NCI-H226 (cell line): ENCODE measurements at places on chromosomes 2 and 18.
A peak's percentile ranks its signal among the peaks of the same experiment; 100 is the strongest.

DNA sequence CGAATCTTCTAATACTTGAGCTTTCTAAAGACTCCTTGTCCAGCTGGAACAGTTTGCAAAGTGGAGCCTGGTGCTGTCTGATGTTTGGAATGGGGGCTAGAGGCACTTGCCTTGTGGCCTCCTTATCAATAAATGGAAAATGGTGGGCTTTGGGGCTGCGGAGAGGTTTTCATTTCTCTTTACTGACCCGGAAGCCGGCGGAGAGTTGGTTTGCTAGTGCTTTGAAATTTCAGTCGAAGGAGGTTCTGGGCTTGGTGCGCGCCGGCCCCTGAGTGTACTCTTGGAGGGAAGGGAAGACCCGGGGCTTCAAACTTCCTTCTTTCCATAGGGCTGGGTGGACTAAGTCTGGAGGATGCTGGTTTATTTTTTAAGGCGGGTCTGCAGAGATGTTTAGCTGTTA lies 714 bp downstream of the RPIA start:
- no peak for DNase-seq

DNA sequence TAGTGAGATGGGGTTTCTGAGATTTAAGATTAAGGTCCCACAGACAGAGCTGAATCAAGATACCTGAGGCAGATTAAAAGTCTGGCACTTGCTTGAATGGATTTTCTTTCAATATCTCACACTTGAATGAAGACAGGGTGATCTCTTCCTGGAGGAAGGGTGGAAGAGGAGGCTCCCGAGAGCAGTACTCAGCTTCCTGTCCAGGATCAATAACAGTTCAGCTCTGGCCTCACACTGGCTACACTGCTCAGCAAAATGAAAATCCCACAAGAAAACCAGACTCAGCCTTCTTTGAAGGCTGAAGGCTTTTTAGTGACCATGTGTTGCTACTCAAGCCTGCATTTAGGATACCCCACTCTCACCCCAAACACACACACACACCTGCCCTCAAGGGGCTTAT lies 11.1 kb downstream of the ARHGEF33 start:
- DNase-seq, result no peak

GRCh38 chr2:55865096-55865835 lies 58.3 kb downstream of the EFEMP1 start:
- DNase-seq, result peak; percentile 29

DNA sequence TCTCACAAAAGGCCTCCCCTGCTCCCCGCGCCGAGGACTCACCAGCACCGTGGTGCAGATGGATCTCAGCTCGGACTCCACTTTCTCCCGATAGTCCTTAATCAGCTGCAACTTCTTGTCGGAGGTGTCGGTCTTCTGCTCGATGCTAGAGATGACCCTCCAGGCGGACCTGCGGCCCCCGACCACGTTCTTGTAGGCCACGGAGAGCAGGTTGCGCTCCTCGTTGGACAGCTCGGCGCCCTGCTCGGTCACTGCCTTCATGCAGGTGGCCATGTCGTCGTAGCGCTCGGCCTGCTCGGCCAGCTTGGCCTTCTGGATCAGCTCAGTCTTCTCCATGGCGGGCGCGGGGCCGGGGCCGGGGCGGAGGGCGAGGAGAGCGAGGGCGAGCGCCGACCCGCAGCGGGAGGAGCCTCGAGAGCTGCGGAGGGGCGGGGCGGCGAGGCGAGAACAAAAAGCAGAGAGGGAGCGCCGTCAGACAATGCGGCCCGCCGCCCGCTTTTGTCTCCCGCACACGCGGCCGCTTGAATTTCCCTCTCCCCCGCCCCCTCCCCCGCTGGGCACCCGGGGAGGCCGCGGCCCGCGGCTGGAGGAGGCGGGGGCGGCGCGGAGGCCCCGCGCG lies 571 bp downstream of the YWHAQ start:
- DNase-seq, result peak; percentile 64

DNA sequence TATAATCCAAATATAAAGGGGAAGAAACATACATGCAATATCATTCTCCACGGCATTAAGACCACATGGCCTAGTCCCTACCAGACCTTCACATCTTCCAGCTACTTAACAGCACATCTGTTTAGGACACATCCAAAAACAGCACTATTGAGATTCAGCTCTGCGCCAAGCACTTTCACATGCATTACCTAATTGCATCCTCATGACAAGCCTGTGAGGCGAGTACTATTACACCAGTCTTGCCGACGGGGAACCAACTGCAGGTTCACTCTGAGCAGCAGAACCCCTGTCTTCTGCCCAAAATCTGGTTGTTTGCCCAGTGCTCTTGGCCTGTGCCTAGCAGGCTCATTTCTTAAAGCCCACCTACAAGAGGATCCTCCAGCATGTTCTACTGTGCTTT lies 66.7 kb downstream of the AAK1 start:
- no peak for DNase-seq

GRCh38 chr2:217055624-217056023 lies 195.8 kb upstream of the TNP1 start:
- DNase-seq, result no peak

GRCh38 chr2:96825057-96825456 lies 9.0 kb downstream of the CNNM3 start:
- DNase-seq, result no peak

DNA sequence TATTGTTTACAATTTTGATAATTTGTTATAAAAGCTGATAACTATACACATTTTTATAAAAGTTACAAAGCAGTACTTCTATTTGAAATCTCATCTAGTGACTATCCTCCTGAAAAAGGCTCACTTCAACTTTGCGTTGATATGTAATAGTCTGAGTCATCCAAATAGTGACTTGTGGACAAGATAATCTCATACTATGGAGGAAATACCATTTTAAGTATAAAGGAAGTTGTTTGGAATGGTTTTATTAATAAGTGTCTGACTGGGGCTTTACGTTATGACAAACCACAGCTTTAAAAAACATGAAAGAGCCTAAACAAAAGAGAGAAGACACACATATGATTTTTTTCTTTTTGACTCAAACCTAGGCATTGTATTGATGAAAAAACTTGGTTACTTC lies 272.3 kb upstream of the COL3A1 start:
- peak; percentile 49 for DNase-seq
